ENCODE measurements at places on chromosomes 2 and 18.
A peak's percentile ranks its signal among the peaks of the same experiment; 100 is the strongest.

DNA sequence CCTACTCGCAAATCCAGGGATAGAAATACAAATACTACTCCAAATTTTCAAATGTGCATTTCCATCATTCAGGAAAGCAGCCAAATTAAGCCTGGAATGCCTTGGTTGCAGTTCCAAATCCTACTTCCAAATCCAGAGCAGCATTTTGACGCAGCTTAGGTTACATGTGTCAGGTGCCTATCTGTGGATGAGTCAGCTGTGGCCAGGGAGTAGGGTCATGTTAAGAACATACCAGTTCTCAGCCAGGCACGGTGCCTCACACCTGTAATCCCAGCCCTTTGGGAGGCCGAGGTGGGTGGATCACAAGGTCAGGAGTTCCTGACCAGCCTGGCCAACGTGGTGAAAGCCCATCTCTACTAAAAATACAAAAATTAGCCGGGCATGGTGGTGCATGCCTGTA is 17.0 kb downstream of the SLC30A6 start:
- DNase-seq = no peak

- no peak for DNase-seq
Observed at GRCh38 chr2:235402422-235402821, 91.4 kb upstream of the AGAP1 start.

GRCh38 chr2:84846741-84847142 is 34.1 kb downstream of the TRABD2A start:
- DNase-seq = peak; percentile 37

- peak; percentile 19 for DNase-seq
Observed at GRCh38 chr2:239630618-239631286, 229.9 kb upstream of the HDAC4 start.

DNA sequence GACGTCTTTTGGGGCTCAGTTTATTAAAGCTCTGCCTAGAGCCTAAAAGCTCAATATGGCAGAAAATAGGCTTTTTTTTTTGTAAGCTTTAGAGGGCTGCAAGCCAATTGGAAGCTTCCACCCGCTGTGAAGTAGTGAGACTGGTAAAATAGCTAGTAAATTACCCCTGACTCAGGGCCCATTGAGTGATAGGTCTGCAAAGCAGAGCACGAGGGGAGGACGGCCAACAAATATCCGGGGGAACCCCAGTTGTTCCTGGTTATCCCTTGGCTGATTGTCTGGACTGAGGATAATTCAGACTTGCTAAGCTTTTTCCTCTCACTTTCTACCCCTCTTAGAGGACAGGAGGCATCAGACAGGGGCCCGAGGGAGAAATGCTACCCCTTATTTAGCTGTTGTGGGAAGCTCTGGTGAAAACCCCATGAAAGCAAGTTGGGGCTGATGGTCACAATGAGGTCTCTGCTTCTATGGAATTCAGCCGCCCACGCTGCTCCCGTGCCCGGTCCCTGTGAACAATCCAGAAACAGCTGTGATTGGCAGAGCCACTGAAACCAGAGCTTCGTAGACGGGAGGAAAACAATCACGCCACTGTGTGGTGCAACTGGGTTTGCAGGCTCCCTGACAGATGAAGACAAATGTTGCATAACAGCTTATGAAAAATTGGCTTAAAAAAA is 141.9 kb upstream of the LGALSL start:
- DNase-seq = peak; percentile 98

GRCh38 chr2:150027164-150027563 is 439.6 kb upstream of the MMADHC start:
- DNase-seq = no peak

DNA sequence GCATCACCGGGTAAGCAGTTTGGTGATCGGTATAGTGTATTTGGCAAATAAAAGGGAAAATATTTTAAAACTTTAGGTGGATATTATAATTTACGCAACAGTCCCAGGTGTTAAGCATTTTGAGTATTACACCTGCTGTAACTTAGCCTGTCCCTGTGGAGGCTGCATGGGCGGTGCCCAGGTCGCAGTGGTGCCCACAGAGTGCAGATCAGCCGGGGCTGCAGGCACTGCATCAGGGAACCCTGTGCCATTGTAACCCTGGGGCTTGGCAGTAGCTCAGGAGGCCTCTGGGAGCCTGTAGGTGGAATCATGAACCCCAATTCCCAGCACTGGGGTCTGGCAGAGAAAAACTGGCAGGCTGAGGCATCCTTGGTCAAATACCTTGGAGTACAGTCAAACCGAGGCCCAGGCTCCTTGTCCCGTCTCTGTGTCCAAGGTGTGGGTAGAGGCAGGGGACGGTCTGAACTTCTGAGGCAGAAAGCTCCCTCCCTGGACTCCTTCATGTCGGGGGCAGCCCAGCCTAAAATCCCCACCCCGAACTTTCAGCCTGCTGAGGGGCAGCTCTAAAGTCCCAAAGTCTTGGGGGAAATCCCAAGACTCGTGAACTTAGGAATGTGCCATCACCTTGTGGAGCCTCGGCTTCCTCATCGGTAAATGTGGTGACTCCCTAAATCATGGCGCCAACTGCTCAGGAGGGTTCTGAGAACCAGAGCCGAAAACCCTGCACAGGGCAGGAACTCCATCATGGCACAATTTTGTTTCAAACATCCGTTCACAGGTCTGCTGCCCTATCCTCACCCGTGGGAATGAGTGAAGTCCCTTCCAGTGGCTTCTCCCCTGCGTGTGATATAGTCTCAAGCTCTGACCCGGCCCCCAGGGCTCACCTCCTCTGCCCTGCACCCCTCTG is 85.7 kb downstream of the INHBB start:
- DNase-seq = no peak

DNA sequence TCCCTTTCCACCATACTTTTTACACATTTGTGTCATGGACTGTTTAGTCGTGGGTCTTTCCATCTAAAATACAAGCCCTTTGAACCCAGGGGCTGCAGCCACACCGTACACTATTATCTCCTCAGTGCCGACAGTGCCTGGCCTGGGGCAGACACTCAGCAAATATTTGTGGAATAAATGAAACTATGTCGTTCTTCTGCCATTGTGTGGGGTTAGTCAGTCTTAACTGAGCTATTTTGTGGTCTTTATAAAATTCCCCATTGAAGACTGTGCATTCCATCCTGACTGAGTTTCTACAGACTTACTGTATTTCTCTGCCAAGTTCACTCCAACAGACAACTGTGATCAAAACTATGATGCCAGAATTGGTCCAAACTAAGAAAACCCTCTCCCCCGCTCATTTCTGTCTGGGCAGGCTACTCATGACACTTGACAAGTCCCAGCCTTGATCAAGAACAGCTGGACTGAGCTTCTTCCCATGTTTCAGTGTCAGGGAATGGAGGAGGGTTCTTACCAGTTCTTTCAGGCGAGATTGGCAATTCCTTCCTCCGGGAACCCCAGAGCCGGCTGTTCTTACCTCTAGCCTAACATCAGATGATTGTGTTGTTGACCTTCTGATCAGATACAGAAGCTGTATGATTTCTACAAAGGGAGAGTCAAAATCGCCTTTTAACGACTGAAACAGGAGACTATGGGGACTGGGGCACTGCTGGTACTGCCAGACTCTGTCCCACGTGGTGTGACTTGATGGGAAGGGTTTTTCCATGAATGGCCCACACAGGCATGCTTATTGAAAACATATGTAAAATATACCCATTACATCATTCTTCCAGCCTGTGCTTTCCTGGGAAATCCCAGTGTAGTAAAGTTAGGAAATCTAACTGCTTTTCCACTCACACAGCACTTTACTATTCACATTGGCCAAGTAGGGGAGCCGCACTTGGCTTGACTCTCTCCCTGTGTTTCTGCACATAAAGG is 77.4 kb upstream of the NPAS2 start:
- DNase-seq = peak; percentile 97

DNA sequence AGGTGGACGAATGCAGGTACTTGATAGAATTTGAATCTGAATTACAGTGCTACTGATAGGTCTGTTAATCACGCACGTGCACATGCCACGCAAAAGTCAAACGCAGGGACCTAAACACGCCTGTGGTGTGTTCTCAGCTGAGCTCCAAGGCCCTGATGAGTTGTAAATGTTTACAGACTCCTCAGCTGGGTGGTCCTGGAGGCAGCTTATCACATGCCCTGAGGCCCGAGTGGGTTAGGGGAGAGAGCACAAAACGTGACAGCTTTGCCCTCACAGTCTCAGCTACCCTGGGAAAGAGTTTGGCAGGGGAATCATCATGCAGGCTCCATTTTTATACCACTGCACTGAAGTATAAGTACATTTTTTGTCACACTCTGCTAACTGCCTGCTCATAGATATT is 68.3 kb upstream of the FAM110C start:
- no peak for DNase-seq

DNA sequence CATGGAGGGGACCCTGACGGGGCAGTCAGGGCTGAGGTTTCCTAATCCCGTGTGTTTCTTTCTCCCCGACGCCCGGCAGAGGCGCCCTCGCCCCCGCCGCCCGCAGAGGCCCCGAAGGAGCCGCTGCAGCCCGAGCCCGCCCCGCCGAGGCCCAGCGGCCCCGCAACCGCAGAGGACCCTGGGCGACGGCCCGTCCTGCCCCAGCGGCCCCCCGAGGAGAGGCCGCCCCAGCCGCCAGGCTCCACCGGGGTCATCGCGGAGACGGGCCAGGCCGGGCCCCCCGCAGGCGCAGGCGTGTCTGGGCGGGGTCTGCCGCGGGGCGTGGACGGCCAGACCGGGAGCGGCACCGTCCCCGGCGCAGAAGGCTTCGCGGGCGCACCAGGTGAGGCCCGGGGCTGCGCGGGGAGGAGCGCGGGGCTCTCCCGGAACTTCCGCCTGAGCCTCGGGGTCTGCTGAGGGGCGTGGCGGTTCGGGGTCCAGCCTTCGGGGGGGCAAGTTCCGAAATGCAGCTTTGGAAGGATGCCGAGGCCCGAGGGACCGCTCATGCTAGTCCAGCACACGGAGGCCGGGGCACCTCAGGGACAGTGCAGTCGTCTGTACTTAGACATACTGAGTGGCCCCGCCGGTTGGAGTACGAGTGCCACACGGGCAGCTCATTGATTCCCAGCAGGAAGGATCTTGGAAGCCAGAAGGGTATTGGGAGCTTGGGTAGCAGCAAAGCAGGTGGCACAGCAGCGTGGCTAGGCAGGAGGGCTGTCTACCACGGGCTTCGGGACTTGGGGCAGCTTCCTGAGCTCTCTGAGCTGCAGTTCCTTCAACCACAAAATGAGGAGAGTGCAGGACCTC is 60.1 kb downstream of the EMILIN2 start:
- DNase-seq = no peak

GRCh38 chr18:47981320-47981719 is 50.9 kb upstream of the SMAD2 start:
- DNase-seq = no peak

DNA sequence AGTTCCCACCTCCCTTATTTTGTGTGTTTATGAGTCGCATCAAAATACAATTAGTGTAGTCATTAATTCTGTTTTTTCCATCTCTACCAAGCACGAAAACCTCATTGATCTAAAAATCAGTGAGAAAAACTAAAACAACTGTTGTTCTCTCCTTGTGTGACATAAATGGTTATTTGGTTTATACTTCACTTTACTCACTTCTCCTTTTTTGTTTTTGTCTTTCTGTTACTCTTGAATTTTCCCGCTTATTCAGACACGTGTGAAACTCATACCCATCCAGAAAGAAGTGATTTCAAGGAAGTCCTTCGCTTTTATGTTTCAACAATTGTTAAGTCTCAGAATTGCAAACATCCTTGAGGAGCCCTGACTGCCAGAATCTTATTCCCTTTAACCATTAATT is 121.6 kb downstream of the EML6 start:
- no peak for DNase-seq

DNA sequence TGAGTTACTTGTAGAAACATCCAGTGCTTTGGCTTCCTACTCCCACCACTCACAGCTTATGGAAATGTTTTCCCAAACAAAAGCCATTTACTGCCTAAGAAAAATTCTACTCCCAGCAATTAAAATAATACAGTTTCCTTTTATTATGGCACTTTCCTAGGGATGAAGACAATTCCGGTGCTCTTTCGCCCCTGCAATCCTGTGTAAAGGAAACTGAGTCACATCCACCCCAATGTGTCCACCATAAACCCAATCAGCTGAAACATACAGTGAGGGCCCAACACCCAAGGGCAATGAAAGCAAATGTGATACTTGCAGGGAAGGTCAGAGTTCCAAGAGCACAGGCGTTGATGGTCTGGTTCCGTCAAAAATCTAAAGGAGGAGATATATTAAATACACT is 62.0 kb upstream of the ST3GAL5 start:
- DNase-seq = no peak
